Stimulated activated CD8-positive, alpha-beta memory T cell treated with anti-CD3 and anti-CD28 coated beads, Interleukin-15, amount 100 ng/mL, for 48 hours (primary cell): ENCODE measurements at places on chromosomes 11 and 22.

- no peak for DNase-seq
Measured at GRCh38 chr22:47619631-47620030, 857.2 kb downstream of the TBC1D22A start.

GRCh38 chr11:114036147-114036811, 23.2 kb upstream of the ZBTB16 start:
- peak; percentile 29 for DNase-seq

- no peak for DNase-seq
Measured at GRCh38 chr11:68343761-68344256, 31.4 kb downstream of the LRP5 start.

DNA sequence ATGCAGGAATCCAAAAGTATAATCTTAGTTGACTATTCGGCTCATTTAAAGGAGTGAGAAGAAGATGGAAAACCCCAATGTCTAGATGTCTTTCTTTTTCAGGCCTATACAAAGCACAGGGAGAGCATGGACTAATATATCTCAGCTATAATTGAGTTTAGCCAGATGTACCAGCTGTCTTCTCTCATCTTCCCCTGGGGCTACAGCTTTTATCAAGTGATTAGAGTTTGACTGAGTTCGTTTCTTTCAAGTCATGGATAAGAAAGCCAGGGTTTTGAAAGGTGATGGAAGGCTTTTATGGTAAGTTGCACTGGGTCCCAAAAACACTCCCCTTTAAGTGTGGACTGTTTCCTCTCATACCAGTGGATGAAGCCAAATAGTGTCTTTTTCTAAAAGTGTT, 1172.8 kb upstream of the TENM4 start:
- no peak for DNase-seq

GRCh38 chr11:108624196-108624925, 30.8 kb upstream of the EXPH5 start:
- no peak for DNase-seq

DNA sequence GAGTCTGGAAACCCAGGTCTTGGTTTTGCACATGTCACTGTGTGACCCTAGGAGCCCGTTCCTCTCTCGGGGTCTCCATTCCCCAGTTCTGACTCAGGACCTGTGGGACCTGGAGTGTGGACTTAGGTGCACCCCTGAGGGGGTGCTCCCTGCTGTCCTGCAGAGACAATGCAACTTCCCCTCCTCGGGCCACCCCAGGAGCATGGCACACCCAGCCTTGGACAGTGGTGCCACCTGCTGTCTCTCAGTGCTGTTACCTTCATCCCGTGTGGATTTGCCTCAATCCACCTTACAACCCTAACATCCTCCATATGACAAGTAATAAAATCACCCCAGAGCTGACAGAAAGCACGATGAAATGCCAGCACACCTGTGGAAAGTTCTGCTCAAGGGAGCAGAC, 27.5 kb upstream of the CRYBB3 start:
- peak; percentile 4 for DNase-seq

DNA sequence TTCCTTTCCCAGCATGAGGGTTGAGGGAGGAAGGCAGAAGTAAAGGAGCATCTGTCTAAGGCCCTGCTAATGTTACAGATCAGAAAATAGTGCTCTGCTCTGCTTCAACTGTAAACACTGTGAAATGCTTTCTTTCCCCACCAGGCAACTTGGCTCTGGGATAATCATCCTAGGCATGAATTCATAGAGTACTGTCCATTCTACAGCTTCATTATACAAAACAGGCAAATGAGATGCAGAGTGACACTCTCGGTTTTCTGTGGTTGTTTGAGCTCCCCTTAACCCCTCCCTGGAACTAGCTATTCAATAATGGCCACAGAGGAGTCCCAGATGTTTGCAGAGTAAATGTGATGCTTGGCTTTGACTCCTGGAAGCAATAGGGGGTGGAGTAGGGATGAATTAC, 184.3 kb upstream of the CTSC start:
- no peak for DNase-seq

DNA sequence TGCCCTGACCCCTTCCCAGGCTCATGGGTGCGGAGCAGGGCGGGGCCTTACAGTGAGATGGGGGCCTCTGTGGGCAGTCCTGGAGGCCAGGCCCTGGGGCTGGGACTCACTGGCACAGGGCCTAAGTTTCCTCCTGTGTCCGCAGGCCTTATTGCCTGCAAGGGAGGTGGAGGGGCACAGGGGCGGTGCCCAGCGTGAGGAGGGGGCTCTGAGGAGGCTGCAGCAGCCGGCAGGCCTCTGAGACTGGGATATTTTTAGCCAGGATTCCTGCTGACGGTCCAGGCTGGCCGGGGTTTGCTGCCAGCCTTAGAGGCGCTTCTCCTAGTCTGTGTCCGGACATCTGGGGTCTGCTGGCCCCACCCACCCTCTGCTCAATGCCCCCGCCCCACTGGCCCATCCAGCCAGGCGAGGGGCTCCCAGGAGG, 5.7 kb upstream of the RTN4R start:
- no peak for DNase-seq

DNA sequence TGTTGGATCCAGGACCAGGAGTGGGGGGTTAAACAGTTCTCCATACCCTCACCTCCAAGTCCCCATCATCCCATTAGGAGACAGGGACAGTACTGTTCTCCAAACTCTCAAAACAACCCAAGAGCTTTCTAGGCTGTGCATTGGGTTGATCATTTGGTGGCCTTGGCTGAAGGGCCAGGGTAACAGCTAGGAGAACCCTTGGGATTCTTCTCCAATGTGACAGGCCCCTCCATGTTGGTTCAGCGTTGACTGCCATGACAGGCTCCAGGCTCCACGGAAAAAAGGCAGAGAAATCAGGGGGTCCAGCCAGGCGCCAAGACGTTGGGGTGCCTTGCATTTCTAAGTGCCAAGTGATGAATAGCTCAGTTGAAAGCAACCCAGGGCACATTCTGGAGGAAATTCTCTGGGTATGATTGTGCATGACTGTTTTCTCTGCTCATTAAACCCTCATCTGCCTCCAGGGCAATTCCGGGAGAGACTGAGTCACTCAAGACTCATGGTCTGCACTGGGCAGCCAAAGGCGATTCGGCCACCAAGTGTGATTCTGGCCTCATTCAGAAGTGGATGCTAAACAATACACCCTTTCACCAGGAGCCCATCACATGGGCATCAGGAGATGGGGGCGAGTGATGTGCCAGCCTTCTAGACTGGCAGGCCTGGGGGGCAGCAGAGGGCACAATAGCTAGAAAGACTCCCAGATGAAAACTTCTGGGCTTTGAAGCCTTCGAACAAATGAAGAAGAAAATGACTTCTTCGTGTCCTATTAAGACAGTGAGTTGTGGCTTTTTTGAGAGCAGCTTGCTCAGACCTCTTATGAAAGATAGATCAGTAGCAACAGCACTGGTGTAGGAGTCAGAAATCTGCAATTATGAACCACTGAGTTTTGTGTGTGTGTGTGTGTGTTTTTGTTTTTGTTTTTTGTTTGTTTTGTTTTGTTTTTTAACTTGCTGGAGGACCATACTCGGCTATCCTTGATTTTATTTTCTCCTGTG, 27.7 kb downstream of the CD44 start:
- DNase-seq: no peak

- DNase-seq: no peak
Measured at GRCh38 chr11:116929414-116930090, 92.1 kb upstream of the APOA1 start.

DNA sequence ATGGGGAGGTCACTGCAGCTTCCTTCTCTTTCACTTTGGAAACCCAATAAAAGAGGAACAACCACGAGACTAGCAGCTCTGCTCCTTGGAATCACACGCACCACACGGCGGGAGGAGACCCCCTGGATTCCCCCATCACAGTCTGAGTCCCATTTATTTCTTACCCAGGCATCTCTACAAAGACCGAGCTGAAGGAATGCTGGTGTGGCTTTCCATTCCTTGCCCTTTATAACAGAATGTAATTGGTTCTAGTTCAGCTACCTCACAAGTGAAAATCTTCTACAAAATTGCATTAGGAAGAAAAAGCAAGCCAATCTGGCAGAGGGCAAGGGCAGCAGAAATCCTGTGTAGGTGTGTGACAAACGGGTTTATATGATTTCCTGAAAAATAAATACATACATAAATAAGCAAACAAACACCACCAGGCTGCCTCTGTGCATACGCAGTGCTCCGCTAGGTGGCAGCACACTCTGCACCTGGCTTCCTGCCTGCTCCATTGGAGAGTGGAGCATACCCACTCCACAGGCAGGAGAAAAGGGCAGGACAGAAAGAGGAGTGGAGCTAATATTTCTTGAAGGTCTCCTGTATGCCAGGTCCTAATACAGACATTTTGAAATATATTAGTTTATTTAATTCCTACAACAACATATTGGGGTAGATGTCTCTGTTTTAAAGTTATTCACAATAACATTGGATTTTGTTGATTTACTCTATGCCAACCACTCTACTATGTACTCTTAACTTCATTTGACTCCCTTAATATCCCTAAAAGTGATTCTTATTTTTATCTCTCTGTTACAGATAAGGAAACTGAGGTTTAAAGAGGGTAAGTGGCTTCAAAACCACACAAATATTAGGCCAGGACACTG, 673.1 kb downstream of the KCNA4 start:
- peak; percentile 4 for DNase-seq

DNA sequence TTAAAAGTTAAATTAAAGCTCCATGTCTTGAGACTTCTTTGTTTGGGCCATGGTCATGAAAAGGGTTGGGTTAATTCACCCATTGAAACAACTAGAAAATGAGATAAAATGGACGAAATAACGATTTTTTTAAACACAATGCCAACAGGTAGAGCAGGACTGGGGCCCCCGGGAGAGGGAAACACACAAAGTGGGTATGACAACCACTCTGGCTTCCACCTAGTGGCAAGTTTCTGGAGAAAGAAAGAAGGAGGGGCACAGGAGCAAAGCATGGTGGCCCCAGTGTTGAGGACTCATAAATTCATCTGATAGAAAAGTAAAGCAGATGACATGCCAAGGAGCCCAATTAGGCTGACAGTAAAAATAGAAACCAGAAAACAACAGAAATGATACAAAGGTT, 68.4 kb downstream of the MYEOV start:
- DNase-seq: no peak
